ENCODE measurements at places on chromosomes 4 and X.

DNA sequence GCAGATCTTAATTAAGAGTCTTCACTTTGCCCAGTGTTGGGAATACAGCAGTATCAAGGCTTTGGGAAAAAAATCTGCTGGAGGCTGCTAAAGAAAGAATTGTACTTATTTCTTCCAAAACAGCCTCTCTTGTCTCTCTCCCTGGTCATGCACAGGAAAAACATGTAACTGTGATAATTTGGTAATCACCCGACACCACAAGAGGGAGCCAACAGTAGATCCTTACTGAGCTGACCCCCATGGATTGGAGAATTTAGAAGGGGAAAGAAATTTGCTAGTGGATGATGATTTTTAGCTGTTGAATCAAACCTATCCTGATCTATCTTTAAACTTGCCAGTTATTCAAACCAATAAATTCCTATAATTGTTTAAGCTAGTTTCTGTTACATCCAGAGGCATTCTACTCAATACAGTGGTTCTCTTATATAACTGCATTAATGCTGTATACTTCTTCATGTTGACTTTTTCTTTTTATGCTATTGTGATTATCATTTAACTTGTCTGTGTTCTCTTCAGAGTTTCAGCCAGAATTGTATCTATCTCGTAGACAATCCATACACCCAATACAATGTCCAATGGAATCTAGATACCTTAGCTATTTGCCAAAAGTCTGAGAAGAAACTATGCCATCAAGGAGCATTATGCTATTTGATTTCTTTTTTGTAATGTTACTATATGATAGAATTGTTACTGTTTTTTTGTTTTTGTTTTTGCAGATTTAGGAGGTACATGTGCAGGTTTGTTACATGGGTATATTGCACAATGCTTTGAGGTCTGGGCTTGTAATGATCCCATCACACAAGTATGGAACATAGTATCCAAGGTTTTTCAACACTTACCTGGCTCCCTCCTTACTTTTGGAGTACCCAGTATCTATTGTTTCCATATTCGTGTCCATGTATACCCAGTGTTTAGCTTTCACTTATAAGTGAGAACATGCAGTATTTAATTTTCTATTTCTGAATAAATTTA lies 31.3 kb upstream of the ARHGEF38 start:
- DNase-seq = no peak

GRCh38 chr4:158410272-158410671 lies 111.4 kb upstream of the RXFP1 start:
- DNase-seq = no peak

DNA sequence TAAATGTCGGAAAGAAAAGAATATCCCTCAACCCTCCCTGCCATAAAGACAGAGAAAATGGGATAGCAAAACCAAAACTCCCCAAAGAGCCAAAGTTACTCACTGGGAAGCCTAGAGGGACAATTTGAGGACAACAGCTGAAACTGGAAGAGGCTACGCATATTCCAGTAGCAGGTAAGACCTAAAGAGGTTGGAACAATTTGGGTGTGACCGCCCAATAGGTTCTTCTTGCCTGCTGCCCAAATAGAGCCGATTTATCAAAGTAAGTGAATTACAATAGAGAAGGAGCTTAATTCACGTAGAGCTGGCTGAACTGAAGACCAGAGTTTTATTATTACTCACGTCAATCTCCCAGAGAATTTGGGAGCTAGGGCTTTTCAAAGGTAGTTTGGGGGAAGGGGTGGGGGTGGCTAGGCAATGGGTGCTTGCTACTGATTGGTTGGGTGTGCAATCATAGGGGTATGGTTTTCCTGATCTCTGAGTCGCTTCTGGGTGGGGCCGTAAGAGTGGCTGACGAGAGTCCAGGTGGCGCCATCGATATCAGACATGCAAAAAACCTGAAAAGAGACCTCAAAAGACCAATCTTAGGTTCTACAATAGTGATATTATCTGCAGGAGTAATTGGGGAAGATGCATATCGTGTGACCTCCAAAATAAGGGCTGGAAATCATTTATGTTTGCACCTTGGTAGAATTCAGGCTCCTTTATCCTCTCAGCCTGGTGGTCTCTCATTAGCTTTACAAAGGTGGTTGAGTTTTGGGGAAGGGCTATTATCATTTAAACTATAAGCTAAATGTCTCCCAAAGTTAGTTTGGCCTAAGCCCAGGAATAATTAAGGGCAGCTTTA lies 39.0 kb upstream of the SLC7A3 start:
- no peak for DNase-seq

- no peak for DNase-seq
Measured at GRCh38 chr4:38135201-38135600, 175.0 kb downstream of the PTTG2 start.

DNA sequence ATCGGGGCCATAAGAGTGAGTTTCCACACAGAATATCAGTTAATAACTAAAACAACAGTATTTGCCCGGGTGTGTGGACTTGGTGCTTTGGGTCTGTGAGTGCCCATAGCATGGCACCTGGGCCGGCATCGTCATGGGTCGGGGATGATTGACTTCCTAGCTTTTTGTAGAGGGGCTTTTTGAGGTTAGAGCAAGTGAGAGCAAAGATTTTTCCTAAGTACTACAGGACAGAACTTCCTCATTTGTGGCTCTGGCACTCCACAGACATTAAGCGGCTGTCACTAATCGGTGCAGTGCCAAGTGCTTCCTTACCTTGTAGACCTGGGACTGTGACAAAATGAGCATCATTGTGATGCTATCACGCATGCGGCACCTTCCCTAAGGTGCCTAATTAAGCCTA lies 81.0 kb downstream of the SHROOM2 start:
- no peak for DNase-seq

- no peak for DNase-seq
Measured at GRCh38 chr4:122450847-122451246, 5.7 kb downstream of the IL2 start.

GRCh38 chr4:160877087-160877790 lies 1286.6 kb downstream of the FSTL5 start:
- DNase-seq = no peak

- no peak for DNase-seq
Measured at GRCh38 chrX:150644422-150644821, 48.8 kb upstream of the MTMR1 start.

- no peak for DNase-seq
Measured at GRCh38 chrX:108053218-108053617, 8.4 kb downstream of the VSIG1 start.

GRCh38 chr4:94011190-94011589 lies 182.6 kb downstream of the ATOH1 start:
- no peak for DNase-seq

DNA sequence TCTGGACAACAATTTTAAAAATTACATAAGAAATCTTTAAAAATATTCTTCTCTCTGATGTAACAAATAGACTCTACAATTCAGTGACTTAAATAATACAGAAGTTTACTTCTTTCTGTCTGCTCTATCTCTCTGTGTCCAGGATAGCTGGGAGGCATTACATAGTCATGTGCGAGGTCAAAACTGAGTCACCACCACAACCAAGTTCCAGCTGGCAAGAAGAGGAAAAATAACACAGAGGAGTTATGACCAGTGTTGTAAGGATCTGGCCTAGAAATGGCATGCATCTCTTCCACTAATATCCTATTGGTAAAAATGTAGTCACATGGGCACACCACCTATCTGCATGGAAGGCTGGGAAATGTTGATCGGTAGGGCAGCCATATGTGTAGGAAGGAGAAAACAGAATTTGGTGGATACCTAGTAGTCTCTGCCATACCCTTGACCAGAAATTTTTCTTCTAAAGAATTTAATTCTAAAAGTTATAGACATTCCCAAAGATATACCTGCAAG lies 39.4 kb upstream of the WDFY3 start:
- no peak for DNase-seq

- DNase-seq = no peak
Measured at GRCh38 chrX:155293771-155294170, 29.5 kb upstream of the RAB39B start.

DNA sequence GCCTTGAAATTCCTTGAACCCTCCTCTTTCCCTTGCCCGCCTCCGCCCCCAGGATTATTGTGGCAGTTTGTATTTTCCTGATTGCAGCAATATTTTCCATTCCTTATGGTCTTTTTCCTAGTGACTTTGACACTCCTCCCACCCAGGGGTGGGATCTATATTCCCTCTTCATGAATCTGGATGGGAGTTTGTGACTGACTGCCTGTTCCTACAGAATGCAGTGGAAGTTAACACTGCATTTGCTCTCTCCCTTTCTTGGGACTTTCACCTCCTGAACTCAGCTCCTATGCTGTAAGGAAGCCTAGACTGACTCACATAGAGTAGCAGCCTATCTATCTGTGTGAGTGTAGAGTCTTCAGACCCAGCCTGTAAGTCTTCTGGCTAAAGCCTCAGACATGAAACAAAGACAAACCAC lies 2.2 kb downstream of the FUNDC2 start:
- DNase-seq = no peak

DNA sequence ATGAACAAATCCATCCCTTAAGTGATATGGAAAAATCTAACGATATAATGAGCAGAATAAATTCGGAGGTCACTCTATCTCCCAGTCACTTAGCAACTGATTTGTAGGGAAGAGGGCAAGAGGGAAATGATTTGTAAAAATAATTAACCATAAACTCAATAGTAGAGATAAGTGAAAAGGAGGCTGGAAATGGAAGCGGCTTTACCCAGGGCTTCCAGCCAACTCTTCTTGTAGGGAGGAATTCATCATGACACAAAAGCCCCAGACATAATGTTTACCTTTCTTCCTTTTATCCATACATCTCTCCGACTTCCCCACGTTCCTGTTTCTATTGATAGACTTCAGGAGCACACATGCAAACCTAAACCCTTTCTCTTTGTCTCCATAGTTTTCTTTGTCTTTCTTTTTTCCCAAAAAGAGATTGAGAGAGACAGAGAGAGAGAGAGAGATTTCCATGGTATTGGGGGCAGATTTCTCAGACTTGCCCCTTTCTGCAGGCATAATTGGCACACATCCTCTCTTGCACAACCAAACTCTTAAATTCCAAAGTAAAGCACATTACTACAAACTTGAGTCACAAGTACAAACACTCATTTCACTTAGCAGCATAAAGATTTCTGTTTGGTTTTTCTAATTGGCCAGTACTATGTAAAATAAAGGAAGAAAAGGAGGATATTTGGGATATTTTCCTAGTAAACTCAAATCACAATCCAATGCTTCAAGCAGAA lies 140.9 kb downstream of the MAPK10 start:
- DNase-seq = no peak

DNA sequence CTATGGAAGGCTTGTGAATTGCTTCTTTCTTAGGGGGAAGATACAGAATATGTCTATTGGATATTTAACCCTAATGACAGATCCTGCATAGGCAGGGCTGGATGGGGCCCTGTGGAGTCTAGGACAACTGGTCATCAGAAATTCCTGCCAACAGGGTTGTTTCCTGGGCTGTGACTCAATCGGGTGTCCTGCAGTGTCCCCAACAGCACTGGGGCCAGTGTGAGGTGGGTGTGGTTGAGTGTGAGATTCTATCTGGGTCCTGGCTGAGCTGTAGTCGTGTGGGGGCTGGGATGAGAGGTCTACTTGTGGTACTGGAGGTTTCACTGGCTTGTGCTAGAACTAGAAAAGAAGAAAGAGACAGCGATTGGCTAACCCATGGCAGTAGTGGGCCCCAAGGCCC lies 87.3 kb upstream of the WDR1 start:
- DNase-seq = no peak

GRCh38 chr4:7839856-7840255 lies 99.8 kb downstream of the AFAP1 start:
- no peak for DNase-seq

- no peak for DNase-seq
Measured at GRCh38 chrX:80876877-80877276, 67.2 kb upstream of the BRWD3 start.

GRCh38 chr4:53717064-53717549 lies 125.8 kb upstream of the LNX1 start:
- DNase-seq = no peak

- no peak for DNase-seq
Measured at GRCh38 chrX:15911734-15912550, 57.3 kb upstream of the AP1S2 start.

- no peak for DNase-seq
Measured at GRCh38 chr4:45423896-45424295, 697.5 kb upstream of the GNPDA2 start.

- no peak for DNase-seq
Measured at GRCh38 chr4:795726-796119, 30.2 kb downstream of the CPLX1 start.

- DNase-seq = no peak
Measured at GRCh38 chrX:2486476-2487133, 14.2 kb downstream of the DHRSX start.

DNA sequence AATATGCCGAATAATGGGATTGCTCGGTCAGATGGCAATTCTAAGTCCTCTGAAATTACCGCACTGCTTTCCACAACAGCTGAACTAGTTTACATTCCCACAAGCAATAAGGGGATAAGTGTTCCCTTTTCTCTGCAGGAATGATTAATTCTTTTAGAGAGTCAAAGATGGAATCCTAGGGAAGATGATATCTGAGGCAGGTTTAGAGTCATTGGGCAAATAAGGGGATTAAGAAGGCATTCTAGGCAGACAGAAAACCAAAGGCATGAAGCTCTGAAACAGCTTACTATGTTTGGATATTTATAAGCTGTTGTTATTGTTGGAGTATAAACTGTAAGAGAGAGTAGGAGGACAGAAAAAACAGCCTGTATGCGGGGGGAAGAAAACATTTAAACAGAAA lies 85.7 kb downstream of the TET2 start:
- DNase-seq = no peak

DNA sequence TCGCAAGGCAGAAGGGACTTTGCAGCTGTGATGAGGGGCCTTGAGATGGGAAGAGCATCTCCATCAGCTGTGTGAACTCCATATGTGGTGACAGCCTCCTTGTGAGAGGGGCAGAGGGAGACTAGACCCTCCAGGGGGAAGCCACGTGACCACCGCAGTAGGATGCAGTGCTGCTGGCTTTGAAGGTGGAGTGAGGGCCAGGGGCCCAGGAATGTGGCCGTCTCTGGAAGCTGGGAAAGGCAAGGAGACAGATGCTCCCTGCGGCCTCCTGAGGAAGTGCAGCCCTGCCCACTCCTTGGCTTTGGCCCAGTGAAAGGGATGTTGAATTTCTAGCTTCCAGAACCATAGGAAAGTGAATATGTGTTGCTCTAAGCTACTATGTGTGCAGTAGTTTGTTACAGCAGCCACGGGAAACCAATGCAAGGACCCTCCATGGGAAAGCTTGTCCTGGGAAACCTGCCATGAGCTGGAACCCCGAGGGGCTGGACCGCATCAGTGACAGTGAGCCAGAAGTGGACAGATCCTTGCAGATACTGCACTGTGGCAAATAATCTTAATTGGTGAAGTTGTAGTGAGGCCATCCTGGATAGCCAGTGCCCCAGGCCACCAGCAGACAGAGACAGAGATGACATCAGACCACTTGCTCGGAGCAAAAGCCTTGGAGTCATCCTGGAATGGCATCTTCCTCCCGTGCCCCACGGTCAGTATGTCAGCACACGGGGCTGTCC lies 35.4 kb upstream of the SORCS2 start:
- no peak for DNase-seq

GRCh38 chr4:25451676-25452075 lies 74.6 kb downstream of the ANAPC4 start:
- no peak for DNase-seq
